ENCODE measurements at places on chromosomes 6 and 20.

- DNase-seq = no peak
Observed at GRCh38 chr6:24448828-24449525, 40.4 kb downstream of the GPLD1 start.

DNA sequence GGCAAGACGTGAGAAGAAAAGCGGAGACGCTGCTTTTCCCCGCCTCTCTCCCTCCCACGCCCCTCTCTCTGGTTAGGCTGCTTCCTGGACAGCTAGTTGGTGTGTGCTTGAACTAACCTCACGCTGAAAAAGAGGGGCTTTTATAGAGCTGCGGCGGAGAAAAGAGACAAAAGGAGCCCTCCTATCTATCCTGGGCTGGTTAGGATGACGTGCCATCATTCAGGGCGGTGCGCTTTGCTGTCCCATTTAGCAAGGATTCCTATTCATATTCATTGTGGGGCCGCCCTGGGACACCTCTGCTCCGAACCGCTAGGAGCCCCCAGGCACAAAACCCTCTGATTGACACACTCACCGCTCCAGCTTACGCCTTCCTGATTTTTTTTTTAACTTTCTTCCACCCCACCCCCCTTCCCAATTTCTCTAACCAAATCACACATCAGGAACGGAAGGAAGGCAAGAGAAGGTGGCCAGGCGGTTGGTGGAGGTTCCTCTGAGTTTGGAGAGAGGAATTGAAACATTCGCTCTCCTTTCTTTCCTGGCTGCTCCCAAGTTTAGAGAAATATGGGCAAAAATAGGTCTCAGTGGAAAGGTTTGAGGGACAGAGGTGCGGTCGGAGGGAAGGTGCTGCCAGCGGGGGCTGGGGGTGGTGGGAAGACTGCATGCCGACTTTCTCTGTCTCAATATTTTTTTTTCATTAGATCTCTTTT lies at the start of gene OLIG3:
OLIG3 (minus strand) TSS at position 114 of the 707 bp plus-strand sequence. CDS start 224 bp downstream, outside the sequence.
- DNase-seq = peak; percentile 58

- DNase-seq = no peak
Observed at GRCh38 chr20:59153832-59154231, 9.8 kb upstream of the ZNF831 start.

DNA sequence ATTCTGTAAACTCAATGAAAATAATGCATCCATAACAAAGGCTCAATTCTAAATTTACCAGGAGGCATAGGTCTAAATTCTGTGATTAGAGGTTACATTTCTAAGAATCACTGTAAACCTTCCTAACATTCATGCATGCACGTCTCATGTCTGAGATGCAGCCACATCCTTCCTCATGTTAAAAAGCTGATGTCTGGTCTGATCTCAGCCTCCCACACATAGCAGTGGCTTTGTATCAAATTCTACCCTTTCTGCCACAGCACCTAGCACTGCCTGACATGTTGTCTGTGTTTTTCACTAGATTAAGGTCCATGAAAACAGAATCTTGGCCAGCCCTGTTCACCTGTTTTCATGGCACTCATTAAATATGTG lies 171.1 kb downstream of the WDR27 start:
- no peak for DNase-seq

DNA sequence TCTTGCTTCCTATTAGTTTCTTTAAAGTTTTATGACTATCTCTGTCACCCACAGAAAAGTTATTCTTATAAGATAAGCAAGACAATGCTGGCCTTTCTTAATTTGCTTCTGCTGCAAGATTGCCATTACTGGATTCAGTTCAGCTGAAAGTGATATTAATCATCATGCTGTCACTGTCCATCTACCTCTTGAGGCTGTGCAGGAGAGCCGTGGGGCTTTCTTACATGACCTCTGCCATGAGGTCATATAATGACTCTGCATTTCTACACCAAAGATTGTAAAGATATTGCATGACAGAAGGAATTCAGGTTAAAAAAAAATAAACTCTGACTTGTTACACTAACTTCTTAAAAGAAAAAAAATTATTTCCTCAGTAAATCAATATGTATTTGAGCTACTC lies 106.9 kb downstream of the TRDN start:
- DNase-seq = no peak

- no peak for DNase-seq
Observed at GRCh38 chr6:139882234-139882633, 507.8 kb upstream of the CITED2 start.

- peak; percentile 40 for DNase-seq
Observed at GRCh38 chr6:32087574-32088486, 21.3 kb downstream of the TNXB start.

- no peak for DNase-seq
Observed at GRCh38 chr20:57378646-57379262, 12.4 kb upstream of the RBM38 start.

GRCh38 chr20:14777591-14777990 lies 440.2 kb upstream of the FLRT3 start:
- no peak for DNase-seq

GRCh38 chr6:52503323-52503747 lies 73.5 kb downstream of the TRAM2 start:
- no peak for DNase-seq

- no peak for DNase-seq
Observed at GRCh38 chr6:9307187-9307586, 871.8 kb upstream of the SLC35B3 start.

- DNase-seq = no peak
Observed at GRCh38 chr6:75117701-75118100, 88.2 kb downstream of the COL12A1 start.

- no peak for DNase-seq
Observed at GRCh38 chr6:114862819-114863218, 520.0 kb upstream of the HS3ST5 start.

DNA sequence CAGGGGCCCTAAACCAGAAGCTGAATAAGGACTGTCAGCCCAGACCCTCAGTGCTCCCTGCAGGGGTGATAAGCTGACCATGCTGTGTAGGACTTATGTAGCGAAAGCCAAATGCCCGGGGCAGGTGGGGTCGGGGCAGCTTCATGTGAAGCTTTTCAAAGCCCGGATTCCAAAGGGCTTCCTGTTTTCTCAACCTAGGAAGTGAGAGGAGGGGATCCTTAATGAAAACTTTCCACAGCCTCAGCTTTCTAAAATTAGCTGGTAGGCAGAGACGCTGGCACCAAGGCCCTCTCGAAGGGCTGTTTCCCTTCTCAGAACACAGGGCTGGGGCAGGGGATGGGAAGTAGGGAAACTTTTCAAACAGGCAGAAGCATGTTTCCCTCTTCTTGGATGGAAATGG lies 148.9 kb downstream of the NFATC2 start:
- no peak for DNase-seq

GRCh38 chr6:83488448-83488847 lies 23.9 kb upstream of the PRSS35 start:
- DNase-seq = no peak
